ENCODE measurements at places on chromosomes 16 and 17.

- DNase-seq: peak; percentile 85
These were observed 21.4 kb downstream of the ALOX15B start for GRCh38 chr17:8060274-8060673.

- DNase-seq: no peak
These were observed 167.8 kb upstream of the CACNG5 start for GRCh38 chr17:66667090-66667489.

DNA sequence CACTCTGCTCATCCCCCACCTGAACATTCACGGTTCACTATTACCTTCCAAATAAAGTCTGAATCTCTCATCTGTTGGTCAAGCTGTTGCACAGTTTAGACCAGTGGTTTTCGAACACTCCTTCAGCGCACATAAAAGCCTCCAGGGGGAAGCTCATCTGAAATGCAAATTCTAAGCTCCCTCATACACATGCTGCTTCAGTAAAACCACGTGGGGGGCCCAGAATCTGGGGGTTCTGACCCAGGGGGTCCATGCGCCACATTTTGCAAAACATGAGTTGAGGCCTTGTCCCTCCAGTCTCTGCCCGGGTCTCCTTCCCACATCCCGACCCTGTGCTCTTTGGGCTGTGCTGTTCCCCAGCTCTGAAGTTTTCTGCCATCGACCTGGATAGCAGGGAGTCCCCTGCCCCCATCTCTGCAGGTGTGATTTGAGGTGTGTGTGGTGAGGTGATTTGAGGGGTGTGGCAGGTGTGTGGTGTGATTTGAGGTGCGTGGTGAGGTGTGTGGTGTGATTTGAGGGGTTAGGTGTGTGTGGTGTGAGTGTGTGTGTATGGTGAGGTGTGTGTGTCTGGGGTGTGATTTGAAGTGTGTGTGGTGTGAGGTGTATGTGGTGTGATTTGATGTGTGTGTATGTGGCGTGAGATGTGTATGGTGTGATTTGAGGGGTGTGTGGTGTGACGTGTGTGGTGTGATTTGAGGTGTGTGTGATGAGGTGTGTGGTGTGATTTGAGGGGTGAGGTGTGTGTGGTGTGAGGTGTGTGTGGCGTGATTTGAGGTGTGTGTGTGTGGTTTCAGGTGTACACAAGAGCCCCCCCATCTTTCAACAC lies 4.8 kb upstream of the RAB37 start:
- no peak for DNase-seq

DNA sequence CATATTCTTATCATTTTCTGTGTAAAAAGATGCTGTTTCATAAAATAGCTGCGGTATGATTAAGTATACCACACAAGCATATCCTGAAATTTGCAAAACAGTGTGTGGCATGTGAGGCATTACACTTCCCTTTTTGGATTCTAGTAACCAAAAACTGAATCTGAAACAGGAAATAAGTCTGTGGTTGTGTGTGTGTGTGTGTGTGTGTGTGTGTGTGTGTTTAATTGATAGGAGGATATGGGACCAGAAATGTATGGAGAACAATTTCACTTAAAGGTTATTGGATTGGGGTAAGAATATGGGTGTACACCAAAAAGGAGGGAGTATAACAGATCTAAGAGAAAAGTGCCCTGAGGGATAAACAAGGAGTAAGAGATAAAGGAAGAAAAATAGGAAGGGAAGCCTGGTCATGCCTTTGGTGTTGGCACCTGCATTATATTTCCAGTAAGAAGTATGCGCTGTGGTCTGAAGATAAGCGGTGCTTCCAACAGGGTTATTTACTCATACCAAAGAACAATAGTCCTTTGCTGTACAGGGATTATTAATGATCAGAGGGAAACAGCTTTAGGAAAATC lies 4.0 kb downstream of the LYRM1 start:
- DNase-seq: no peak

- DNase-seq: no peak
These were observed 9.5 kb upstream of the AMZ2 start for GRCh38 chr17:68238164-68238870.

DNA sequence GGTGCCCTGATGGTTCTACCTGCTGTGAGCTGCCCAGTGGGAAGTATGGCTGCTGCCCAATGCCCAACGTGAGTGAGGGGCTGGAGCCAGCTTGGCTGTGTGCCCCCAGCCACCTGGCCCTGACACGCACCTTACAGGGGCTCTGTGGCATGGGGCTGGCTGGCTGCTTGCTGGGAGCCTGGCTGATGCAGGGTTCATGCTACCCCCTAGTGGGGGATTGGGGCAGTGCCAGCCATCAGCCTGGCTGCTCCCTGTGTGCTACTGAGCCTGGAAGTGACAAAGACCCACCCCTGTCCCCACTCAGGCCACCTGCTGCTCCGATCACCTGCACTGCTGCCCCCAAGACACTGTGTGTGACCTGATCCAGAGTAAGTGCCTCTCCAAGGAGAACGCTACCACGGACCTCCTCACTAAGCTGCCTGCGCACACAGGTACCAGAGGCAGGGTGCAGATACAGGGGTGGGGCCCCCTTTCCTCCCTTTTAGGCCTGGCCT lies 5.7 kb downstream of the GRN start:
- DNase-seq: peak; percentile 76

DNA sequence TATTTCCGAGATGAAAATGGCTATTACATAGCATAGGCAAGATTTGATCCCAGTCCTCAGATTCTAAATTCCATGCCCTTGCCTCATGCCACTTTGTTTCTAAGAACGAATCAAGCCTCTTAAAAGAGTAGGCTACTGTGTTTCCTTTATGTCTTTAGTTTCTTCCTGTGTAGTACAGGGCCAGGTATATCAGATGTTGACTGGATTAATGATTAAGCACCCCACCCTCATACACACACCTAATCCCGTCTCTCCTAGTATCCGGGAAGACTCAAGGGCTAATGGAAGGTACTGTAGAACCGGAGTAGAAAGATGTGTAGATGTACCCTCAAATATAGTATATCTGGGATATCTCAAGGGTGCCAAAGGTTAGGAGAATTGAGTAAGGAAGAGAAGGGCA lies 6.7 kb downstream of the TOM1L1 start:
- no peak for DNase-seq

GRCh38 chr16:48347980-48348379 lies 37.2 kb downstream of the SIAH1 start:
- no peak for DNase-seq

DNA sequence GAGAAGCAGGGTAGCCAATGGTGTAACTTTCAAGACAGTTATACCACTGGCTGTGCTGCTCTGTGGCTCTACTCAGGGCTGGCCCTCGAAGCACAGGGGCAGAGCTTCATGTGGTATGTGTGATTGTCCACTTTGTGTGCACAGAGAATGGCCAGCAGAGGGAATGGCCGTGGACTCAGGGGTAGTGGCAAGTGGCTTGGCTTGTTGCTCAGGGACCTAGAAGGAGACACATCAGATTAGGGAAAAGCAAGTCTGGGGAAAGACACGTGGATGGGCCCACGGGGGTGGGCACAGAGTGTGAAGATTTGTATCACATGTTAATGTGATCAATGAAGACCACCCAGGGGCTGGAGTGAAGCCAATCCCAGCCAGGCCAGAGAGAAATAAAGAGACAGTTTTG lies 20.0 kb upstream of the XYLT2 start:
- no peak for DNase-seq
